ENCODE measurements at places on chromosomes 3 and 15. TPM values are rescaled to one million over a fixed set of nuclear protein-coding genes. Genes with fewer than 3 reads are reported as not detected.

ARPIN gene
- 5.9 TPM for total RNA-seq

GRCh38 chr3:191768421-191768820, 307.5 kb downstream of the PYDC2 start:
- no peaks in the 10 kb centered on the region for H3K36me3 ChIP-seq
- no peaks in the 10 kb centered on the region for H3K4me1 ChIP-seq
- no peaks in the 10 kb centered on the region for H3K27me3 ChIP-seq
- no peak overlapping the region for H3K4me3 ChIP-seq
- no peak overlapping the region for H3K27ac ChIP-seq

DNA sequence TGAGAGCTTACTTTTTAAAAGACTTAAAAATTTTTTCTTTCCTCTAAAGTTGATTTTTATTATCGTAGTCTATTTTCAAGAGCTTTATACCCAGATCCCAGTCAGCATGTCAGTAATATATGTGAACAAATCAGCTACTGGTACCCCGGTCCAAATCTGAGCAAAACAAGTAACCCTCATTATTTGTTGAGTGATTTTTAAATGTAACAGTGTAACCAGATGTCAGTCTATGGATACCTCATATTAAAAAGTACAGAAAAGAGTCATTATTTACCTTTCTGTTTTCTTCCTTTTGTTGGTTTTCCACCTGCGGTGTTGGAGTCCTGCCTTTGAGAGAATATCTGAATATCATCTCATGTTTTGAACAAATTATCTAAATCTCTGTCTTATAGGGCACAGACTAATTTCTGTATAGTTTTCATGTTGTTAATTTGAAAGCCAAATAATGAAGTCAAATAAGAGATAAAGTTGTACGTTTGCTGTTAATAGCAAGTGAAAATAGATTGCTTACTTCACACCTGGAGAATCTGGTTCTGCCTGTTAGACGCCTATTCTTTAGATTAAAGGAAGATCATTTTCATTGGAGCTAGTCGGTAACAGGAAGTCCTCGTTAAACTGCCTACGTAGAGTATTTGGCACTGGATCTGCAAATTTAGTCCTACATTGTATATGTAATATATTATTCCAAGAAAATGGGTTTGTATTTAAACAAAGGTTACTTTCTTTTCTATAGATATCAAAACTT, at the start of gene STX19:
TSS of gene STX19 (minus strand) at position 505 of the 745 bp plus-strand sequence. CDS start 13,328 bp downstream, outside the sequence.
- H3K36me3 ChIP-seq = no peaks in the 10 kb centered on the region
- no peaks in the 10 kb centered on the region for H3K4me1 ChIP-seq
- H3K27me3 ChIP-seq = no peaks in the 10 kb centered on the region
- H3K27ac ChIP-seq = no peak within 1 kb of the TSS

- peaks cover 16% of the 10 kb centered on the region for H3K27me3 ChIP-seq
- DNase-seq = no peak
- no peaks in the 10 kb centered on the region for H3K36me3 ChIP-seq
- H3K27ac ChIP-seq = no peak overlapping the region
- H3K4me3 ChIP-seq = no peak overlapping the region
These were observed 6.7 kb upstream of the LTF start for GRCh38 chr3:46471371-46471914.

GRCh38 chr3:136939489-136939888, 18.3 kb upstream of the IL20RB start:
- no peaks in the 10 kb centered on the region for H3K27me3 ChIP-seq
- no peak overlapping the region for H3K27ac ChIP-seq
- no peak for DNase-seq
- H3K36me3 ChIP-seq = no peaks in the 10 kb centered on the region

DNA sequence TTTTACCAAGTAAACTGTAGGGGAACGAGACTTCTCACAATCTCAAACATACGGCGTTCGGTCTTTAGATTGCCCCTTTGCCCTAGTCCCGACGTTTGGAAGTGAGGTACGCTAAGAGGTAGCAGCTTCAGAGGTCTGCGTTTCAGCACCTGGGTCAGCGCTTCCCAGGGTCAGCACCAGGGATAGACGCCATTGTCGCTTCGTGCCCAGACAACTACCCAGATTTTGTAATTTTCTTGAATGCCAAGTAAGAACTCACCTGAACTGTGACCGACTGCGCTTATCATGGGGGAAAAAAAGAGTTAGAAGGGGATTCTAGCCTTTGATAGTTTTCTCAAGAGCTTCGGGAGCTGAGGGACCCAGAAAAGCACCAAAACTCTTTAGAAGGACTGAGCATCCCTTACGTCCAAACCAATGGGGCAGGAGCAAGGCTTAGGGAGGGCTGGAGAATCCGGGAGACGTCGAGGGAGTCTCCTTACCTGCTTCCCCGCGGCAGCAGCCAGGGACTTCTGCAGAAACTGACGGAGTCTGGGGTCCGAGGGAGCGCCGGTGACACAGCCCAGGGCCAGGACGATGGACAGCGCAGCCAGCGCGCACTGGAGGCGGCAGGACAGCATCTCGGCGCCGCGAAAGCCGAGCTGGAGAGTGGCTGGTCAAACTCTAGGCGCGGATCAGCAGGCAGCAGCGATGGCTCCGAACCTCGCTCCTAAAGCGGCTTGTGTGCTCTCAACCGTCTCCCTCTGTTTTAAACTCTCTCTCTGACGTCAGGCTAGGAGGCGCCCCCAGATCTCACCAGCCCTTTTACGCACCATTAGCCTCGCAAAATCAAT, at the start of gene SST:
TSS of gene SST (minus strand) at position 720 of the 830 bp plus-strand sequence. CDS start at position 617, 103 bp downstream.
- no peak within 1 kb of the TSS for H3K4me3 ChIP-seq
- no peak within 1 kb of the TSS for H3K27ac ChIP-seq
- no peaks in the 10 kb centered on the region for H3K36me3 ChIP-seq
- DNase-seq = peak; percentile 38

Measured in astrocyte (in vitro differentiated cells and primary cell).